Activated naive CD4-positive, alpha-beta T cell treated with anti-CD3 and anti-CD28 coated beads for 36 hours (primary cell): ENCODE measurements at places on chromosomes 2 and 18. TPM values are rescaled to one million over a fixed set of nuclear protein-coding genes. Genes with fewer than 3 reads are reported as not detected.

GRCh38 chr2:195595825-195596224 is 61.2 kb upstream of the SLC39A10 start:
- DNase-seq = no peak
- H3K27ac ChIP-seq = no peak overlapping the region
- no peaks in the 10 kb centered on the region for H3K36me3 ChIP-seq
- no peak overlapping the region for H3K4me3 ChIP-seq

- H3K36me3 ChIP-seq = no peaks in the 10 kb centered on the region
- peaks cover 5% of the 10 kb centered on the region for H3K4me1 ChIP-seq
- H3K4me3 ChIP-seq = no peak overlapping the region
These were observed 2.9 kb upstream of the PKDCC start for GRCh38 chr2:42044939-42045338.

- no peaks in the 10 kb centered on the region for H3K27me3 ChIP-seq
- H3K4me1 ChIP-seq = no peaks in the 10 kb centered on the region
- H3K27ac ChIP-seq = peak overlapping the region; percentile 66
- DNase-seq = no peak
- H3K36me3 ChIP-seq = peaks cover 41% of the 10 kb centered on the region
- H3K4me3 ChIP-seq = no peak overlapping the region
These were observed 62.4 kb upstream of the ATG16L1 start for GRCh38 chr2:233189025-233189424.

LCT gene
- total RNA-seq = 0.07 TPM

GRCh38 chr2:36403675-36404230 is 48.2 kb downstream of the CRIM1 start:
- H3K36me3 ChIP-seq = no peaks in the 10 kb centered on the region
- H3K27me3 ChIP-seq = no peaks in the 10 kb centered on the region
- H3K4me3 ChIP-seq = no peak overlapping the region
- no peak for DNase-seq
- no peaks in the 10 kb centered on the region for H3K4me1 ChIP-seq

DNA sequence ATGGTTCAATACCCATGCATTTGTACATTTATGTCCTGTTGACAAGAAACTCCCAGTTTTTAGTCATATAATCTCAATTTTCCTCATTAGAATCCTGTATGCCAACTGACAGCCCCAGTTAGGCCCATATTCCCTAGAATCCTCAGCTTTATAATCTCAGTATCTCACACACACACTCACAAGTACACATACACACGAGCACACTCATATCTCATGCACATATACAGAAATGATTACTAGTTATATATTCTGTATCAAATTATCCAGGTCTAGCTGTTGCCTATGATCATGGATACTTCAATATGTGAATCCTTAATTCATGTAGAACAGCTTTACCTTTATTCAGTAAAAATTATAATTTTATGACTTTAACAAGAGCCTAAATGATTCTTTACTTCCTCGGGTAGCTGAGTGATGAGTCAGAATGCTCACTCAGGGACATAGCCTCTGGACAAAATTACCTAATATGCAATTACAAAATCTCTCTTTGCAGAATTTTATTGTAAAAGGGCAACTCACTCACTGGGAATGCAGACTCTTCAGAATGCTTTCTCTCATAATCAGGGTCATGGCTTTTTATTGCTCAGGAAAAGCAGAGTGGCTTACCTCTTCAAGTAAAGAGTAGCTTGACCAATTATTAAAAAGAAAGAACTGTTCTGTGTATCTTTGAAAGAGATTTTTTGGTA is 193.6 kb upstream of the PIK3C3 start:
- no peaks in the 10 kb centered on the region for H3K4me1 ChIP-seq

EVX2 gene
- not detected for total RNA-seq
